ENCODE measurements at places on chromosomes 2 and 18.

GRCh38 chr2:121649149-121649595 is at the start of gene CLASP1:
Gene CLASP1, minus strand, starts transcription at chr2:121649462. Its CDS starts 43,567 bp downstream, at chr2:121605895.
- peak within 1 kb of the TSS; percentile 89 for H3K27ac ChIP-seq
- no peak for DNase-seq
- peak within 1 kb of the TSS; percentile 89 for H3K4me3 ChIP-seq
- H3K27me3 ChIP-seq, result no peaks in the 10 kb centered on the region

DNA sequence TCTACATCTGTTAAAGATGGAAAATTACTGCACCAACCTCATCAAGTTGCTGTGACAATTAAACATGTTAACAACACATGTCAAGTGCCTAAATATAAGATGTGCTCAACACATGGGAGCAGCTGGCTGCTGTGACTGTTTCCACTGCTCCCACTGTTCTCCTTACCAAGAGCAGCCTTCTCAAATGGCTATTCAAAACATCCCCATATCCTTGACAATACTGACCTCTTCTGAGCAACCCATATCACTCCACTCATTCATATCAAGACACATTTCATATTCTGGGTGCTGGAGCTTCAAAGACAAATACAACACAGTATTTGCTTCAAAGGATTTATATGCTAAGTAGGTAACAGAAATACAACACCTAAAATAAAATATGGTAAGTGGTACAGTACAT is 60.3 kb downstream of the PIAS2 start:
- H3K27ac ChIP-seq, result no peak overlapping the region
- no peak for DNase-seq
- no peaks in the 10 kb centered on the region for H3K27me3 ChIP-seq

- H3K36me3 ChIP-seq, result no peaks in the 10 kb centered on the region
- no peak overlapping the region for H3K4me3 ChIP-seq
- H3K4me1 ChIP-seq, result no peaks in the 10 kb centered on the region
- H3K27me3 ChIP-seq, result no peaks in the 10 kb centered on the region
Observed at GRCh38 chr2:223034221-223034975, 17.6 kb upstream of the KCNE4 start.

DNA sequence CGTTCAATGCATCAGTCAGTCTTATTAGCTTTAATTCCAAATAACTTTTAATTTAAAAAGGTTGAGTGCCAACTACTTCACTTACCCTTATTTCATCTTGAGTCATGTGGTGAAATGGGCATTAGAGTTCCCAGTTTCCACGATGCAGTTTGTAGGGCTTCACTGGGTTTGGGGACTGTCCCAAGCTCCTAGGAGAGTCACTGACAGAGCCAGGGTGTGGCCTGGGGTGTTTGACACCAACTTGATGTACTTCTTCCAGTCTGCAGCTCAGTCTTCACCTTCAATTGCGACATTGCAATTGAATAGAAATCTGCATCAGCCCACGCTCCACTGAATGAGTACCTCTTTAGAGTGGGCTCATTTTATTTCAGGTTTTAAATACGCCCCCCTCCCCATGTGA is 165.3 kb downstream of the ARL4C start:
- no peaks in the 10 kb centered on the region for H3K36me3 ChIP-seq
- DNase-seq, result no peak
- H3K27ac ChIP-seq, result no peak overlapping the region

- H3K36me3 ChIP-seq, result no peaks in the 10 kb centered on the region
- no peak for DNase-seq
- H3K27me3 ChIP-seq, result no peaks in the 10 kb centered on the region
- no peaks in the 10 kb centered on the region for H3K4me1 ChIP-seq
- H3K4me3 ChIP-seq, result no peak overlapping the region
Observed at GRCh38 chr2:44598330-44599119, 236.8 kb downstream of the CAMKMT start.

Measured in body of pancreas (tissue), 4 donors.